ENCODE measurements at places on chromosomes 3 and 15. TPM values are rescaled to one million over a fixed set of nuclear protein-coding genes. Genes with fewer than 3 reads are reported as not detected.

TRIM42 gene
- total RNA-seq: not detected

SI gene
- not detected for total RNA-seq

MINDY2 gene
- 16.2 TPM for total RNA-seq

MUC20 gene
- under 0.01 TPM for total RNA-seq

LMCD1 gene
- total RNA-seq: 40.1 TPM

MKRN2OS gene
- total RNA-seq: not detected

SCN11A gene
- total RNA-seq: under 0.01 TPM

CD86 gene
- total RNA-seq: not detected

GRCh38 chr15:70185251-70185711 is 87.6 kb upstream of the TLE3 start:
- DNase-seq: peak; percentile 60

DNA sequence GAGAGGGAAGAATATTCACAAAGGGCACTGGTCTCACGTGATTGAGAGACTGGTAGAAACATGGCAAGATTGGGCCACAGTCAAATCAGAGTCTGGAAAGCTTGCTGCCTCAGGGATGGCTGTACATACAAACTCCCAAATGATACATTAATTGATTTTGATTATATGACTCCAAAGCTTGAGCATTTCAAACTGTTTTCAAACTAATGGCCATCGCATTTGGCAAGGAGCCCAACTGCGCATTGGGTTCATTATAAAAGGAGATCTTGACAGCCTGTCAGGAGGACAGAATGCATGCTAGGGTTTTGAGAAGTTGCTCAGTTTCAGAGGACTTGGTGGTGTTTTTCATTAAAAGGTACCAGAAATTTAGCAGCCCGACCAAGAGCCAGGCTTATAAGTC is 117.7 kb downstream of the PTPRG start:
- DNase-seq: no peak

GRCh38 chr3:66998904-66999235 is 763 bp downstream of the KBTBD8 start:
- DNase-seq: no peak

DNA sequence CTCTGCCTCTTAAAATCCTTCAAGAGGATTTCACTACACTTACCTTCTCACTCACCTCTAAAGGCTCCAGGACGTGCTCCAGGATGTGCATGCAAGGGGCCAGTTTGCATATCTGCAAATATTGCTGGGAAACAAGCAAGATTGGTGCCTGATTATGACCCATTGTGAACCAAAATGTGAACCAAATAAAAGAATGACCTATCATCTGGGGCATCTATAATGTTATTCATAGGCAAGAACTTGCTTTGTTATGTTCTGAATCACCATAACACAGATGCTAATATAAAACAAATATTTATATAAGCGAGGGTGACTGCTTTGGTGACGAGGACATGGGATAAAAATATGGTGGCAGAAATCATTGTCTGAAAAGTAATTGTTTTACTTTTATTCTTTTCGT is 5.5 kb downstream of the IL12A start:
- peak; percentile 14 for DNase-seq

- DNase-seq: no peak
Observed at GRCh38 chr3:181457756-181458155, 254.0 kb upstream of the SOX2 start.

DNA sequence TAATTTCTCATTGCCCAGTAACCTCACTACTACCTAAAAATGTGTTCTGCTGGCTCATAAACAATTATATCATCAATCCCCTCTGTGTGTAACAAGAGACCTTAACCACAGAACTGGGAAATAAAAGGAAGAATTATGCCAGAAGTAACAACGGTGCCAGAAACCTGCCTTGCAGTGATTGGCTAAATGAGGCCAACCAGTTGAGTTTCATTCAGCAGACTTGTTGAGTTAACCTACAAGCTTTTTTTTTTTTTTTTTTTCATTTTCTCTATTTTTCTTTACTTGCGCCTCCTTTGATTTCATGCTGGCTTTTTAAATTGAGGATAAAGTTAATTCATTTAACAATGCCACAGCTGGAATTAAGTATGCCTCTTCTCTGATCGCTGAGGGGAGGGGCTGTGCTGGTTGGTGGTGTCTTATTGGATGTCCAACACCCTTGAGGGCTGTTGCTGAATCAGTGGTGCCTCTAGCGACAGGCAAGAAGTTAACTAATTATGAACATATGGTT is 30.0 kb upstream of the GMNC start:
- peak; percentile 52 for DNase-seq

- peak; percentile 66 for DNase-seq
Observed at GRCh38 chr15:99143655-99144610, 39.1 kb downstream of the SYNM start.

- peak; percentile 85 for DNase-seq
Observed at GRCh38 chr3:151864423-151865101, 8.9 kb upstream of the SUCNR1 start.

- no peak for DNase-seq
Observed at GRCh38 chr15:77901251-77901881, 176.1 kb downstream of the TBC1D2B start.

GRCh38 chr15:57720867-57721266 is 14.4 kb downstream of the POLR2M start:
- peak; percentile 75 for DNase-seq

- peak; percentile 37 for DNase-seq
Observed at GRCh38 chr3:124032311-124032880, 40.5 kb upstream of the ROPN1 start.

DNA sequence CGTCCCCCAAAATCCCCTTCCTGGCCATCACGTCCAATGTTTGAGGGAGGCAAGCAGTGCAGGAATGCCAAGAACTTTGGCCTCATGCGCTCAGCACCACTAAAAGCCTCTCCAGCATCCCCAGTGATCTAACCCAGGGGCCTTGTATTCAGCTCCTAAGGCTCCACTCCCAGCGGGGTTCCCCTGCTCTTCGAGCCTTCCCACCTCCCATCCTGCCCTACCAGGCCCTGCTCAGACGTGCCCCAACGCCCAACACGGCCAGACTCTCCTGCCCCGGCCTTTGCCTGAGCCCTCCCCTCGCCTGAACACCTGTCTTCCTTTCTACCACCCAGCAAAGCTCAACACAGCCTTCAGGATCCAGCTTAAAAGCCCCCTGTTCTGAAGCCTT is 30.5 kb downstream of the PLXND1 start:
- DNase-seq: no peak

DNA sequence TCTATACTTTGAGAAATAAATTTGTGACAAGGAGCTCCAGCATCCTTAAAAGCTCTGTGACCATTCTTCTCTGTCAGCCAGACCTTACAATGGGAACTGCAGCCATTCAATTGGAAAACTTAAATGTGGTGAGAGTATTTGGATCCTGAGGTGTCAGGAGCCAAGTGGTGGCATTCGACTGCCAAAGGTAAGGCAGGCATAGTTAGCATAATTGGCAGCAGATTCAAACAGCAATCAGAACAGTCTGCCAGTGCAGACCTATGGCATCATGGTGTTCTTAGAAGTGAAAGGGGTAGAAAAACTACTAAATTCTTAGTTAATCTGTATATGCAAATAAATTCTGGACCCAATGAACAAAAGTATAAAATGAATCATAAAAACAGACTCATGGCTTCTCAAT is 18.2 kb upstream of the FNDC3B start:
- DNase-seq: no peak

GRCh38 chr15:99511866-99512661 is 53.7 kb upstream of the MEF2A start:
- DNase-seq: no peak

- DNase-seq: peak; percentile 50
Observed at GRCh38 chr3:161150001-161150525, 44.9 kb upstream of the B3GALNT1 start.

- DNase-seq: peak; percentile 6
Observed at GRCh38 chr3:127978636-127979035, 63.6 kb downstream of the KBTBD12 start.

- DNase-seq: no peak
Observed at GRCh38 chr15:25435474-25436243, 3.2 kb downstream of the UBE3A start.

DNA sequence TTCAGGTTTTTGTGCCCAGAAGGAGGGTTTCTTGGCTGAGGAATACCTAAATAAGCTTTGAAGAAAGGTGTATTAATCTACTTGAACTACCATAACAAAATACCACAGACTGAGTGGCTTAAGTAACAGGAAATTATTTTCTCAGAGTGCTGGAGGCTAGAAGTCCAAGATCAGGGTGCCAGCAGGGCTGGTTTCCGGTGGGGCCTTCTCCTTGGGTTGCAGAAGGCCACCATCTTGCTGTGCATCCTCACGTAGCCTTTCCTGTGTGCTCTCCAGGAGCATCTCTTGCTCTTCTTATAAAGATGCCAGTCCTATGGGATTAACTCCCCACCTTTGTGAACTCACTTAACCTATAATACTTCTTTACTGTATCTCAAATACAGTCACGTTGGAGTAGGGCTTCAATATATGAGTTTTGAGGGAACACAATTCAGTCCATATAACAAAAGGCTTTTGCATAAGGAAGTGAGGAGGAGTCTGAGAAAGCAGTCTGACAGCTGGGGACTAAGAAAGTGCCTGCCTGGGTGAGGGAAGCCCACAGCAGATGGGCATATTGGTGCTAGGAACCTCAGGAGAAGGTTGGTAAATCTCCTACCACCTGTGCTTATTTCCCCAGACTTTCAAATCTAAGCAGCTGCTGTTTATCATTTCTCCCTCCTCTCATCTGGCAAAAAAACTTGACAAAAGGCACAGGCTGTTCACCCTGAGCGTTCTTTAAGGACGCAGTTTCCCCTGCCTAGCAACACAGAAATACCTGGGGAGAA is 89.6 kb upstream of the CBLB start:
- no peak for DNase-seq

- DNase-seq: peak; percentile 64
Observed at GRCh38 chr3:12158387-12159226, at the start of gene TIMP4. TSS of gene TIMP4 (minus strand) at chr3:12158912. CDS start at chr3:12158840, 72 bp downstream.

DNA sequence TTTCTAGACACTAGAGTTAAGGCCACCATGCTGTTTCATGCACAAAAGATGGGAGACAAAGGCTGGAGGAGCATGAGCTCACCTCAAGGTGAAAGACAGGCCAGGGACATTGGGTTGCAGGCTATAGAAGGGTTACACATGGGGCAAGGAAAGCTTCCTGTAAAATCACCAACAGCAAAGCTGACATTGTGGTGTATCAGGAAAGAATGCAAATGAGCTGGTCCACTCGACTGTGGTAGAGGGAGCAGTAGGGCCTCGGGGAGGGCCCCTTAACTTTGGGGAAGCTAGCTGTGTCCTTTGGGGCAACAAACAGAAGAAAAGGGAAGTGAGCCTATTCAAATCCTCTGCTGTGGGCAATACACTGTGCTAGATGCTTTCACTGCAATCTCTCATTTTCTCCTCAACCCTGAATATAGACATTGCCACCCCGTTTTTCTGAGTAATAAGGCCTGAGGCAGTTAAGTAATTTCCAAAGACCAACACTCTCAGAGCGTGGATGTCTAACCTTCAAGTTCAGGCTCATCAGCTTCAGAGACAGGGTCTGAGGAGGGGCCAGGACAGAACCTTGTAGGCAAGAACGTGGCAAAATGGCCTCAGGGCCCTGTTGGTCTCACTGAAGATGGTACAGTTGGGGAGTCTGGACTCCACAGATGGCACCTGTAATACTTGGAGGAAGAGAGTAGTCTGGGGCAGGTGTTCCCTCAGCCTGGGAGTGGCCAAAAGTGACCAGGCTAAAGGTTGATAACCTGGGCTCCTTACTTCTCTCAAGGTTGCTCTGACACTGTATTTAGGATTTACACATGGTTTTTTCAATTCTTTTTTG is 24.1 kb downstream of the CX3CR1 start:
- DNase-seq: no peak

- peak; percentile 28 for DNase-seq
Observed at GRCh38 chr3:67094774-67095173, 96.7 kb downstream of the KBTBD8 start.

GRCh38 chr15:57221134-57221533 is 155.2 kb upstream of the CGNL1 start:
- DNase-seq: peak; percentile 15

GRCh38 chr3:17581421-17582080 is 160.9 kb downstream of the TBC1D5 start:
- DNase-seq: no peak

DNA sequence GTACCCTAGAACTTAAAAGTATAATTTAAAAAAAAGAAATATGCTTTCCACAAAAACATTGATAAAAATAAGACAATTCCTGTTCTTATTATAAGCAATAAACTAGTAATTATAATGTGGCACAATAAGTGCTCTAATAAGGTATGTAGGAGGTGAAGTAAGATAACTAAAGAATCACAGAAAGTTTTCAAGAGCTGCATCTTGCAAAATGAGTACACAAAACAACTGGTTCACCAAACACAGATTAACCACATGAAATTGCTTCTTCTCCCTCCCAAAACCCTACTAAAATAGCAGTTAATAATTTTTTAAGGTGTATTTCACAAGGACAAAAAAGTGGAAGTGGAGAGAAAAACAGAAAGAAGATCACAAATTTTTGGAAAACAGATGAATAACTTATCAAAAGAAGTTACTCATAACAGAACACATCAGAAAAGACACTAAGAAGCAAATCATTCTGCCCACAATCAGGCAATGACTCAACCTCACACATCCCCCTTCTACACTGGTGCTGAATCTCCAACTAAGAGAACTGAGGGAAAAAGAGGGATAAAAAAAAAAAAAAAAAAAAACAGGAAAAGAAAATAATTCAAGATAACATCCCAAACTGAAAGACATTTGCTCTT is 64.2 kb downstream of the TBC1D5 start:
- peak; percentile 30 for DNase-seq

GRCh38 chr3:25471081-25471768 is 43.2 kb downstream of the RARB start:
- peak; percentile 47 for DNase-seq

- DNase-seq: no peak
Observed at GRCh38 chr15:57205027-57205855, 171.1 kb upstream of the CGNL1 start.

GRCh38 chr3:115666920-115667737 is 43.8 kb downstream of the GAP43 start:
- peak; percentile 75 for DNase-seq

- peak; percentile 5 for DNase-seq
Observed at GRCh38 chr3:108312656-108313055, 16.3 kb downstream of the HHLA2 start.

GRCh38 chr15:73108676-73109075 is 56.4 kb downstream of the NEO1 start:
- no peak for DNase-seq

DNA sequence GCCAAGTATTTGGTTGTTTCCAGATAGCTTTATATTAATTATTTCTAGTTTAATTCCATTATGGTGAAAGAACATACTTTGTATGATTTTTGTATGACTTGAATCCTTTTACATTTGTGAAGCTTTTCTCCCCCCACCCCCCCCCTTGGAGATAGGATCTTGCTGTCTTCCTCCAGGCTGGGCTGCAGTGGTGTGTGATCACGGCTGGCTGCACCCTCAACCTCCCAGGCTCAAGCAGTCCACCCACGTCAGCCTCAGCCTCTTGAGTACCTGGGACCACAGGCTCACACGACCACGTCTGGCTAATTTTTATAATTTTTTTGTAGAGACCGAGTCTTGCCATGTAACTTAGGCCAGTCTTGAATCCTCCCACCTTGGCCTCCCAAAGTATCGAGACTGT is 29.5 kb downstream of the ARL8B start:
- no peak for DNase-seq

Data from fibroblast of lung (primary cell).